ENCODE measurements at places on chromosomes 12 and 14.

DNA sequence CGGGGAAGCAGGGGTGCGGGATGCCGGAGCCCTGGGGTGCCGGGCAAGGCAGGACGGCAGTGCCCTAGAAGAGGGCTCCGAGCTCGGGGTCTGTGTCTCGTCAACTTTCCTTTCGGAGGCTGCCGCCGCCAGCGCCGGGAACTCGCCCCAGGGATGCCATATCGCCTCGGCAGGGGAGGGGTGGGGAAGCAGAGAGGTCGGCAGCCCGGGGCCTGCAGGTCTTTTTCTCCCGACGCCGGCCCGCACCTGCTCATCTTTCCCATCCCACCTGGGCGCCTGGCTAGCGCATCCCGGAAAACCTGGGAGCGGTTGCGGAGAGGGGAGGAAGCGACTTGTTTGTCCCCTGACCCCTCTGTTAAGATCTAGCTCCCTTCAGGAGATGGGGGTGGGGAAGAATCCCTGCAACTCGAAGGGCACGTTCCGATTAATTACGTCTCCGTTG is 547 bp downstream of the CNTN1 start:
- DNase-seq, result no peak

GRCh38 chr12:49345051-49345824 is 1.4 kb upstream of the DNAJC22 start:
- no peak for DNase-seq

DNA sequence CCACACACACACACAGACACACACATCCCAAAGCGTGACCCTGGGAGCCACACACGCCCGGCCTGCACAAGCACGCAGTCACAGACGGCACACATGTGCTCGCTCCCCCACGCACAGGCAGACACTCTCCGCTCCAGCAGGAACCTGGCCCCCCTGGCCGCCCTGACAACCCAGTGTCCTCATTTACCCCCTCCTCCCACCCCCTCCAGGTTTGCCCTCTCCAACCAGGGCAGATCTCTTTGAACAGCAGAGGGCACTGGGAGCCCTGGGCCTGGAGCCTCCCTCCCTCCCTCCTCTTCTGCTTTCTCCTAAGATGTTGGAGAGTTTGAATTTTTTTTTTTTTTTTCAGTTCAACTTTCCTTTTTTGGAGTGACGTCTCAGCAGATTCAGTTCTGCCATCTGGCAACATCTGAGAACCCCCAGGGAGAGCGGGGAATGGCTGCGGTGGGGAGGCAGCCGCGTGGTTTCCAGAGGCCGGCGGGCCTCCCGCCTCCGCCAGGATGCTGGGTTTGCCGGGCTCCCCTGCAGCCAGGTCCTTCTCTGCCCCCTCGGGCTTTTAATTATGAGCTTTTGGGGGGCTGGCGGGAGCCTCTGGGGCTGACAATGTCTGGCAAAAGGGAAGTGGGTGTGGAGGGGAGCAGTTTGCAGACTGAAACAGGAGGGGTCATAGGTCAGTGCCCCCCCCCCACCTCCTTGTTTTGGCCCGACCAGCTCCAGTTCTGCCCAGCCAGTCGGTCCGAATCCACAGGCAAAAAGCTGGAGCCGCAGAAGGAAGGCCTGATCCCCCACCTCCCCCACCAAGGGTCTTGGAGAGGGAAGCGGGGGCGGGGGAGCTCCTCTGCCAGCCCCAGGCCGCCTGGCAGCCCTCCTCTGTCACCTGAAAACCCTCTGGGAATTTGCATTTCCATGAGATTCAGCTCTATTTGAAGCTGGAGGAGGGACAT is 1.3 kb upstream of the NCOR2 start:
- no peak for DNase-seq

DNA sequence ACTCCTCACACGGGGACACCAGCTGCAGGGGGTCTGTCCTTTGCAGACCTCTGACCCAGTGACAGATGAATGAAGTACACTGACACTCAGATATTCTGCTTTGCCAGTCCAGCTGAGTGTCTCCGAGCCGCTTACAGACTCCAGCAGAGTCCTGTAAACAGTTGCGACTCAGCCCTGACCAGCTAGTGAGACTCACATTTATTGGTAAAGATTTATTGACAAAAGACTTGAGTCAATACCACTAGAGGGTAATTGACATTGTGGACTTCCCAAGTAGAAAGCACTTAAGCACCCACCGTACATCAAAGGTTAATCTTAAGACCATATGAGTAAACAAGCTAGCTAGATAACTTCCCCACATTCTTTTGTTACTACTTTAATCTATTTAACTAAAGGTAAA is 9.8 kb upstream of the FKBP4 start:
- DNase-seq, result no peak

GRCh38 chr12:56994231-56994746 is 12.1 kb downstream of the ZBTB39 start:
- no peak for DNase-seq

DNA sequence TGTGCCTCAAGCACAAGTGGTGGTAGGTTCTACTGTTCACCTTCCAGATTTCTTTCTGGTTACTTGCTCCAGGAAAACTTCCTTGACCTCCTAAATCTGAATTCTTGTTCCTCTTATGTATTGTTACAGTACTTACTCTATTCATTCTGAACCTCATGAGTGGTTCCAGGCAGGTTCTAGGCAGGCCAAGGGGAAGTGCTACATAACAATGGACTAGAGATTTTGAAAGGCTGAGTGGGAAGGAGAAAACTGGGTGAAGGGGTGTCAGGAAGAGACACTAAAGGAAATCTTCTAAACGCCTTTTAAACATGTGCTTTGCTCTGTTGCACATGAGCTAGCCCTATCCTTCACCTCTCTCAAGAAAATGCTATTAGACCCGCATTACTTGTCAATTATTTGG is 1.6 kb downstream of the YARS2 start:
- no peak for DNase-seq

DNA sequence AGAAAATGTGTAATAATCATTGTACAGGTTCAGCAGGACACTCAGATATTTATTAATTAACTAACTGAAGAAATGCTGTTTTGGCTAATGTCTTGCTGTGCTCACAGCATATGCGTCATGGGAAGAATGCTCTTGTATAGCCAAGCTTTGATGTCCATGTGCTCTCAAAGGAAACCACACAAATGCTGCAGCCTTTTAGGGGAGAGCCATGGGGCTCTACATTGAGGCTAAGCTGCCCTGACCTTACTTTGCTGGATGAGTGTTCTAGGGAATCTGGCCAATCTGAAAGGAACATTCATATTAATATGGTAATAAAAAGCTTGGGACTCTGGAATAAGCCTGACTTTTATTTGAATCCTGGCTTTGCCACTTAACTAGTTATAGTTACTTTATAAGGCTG is 9.5 kb upstream of the CRADD start:
- DNase-seq, result no peak

DNA sequence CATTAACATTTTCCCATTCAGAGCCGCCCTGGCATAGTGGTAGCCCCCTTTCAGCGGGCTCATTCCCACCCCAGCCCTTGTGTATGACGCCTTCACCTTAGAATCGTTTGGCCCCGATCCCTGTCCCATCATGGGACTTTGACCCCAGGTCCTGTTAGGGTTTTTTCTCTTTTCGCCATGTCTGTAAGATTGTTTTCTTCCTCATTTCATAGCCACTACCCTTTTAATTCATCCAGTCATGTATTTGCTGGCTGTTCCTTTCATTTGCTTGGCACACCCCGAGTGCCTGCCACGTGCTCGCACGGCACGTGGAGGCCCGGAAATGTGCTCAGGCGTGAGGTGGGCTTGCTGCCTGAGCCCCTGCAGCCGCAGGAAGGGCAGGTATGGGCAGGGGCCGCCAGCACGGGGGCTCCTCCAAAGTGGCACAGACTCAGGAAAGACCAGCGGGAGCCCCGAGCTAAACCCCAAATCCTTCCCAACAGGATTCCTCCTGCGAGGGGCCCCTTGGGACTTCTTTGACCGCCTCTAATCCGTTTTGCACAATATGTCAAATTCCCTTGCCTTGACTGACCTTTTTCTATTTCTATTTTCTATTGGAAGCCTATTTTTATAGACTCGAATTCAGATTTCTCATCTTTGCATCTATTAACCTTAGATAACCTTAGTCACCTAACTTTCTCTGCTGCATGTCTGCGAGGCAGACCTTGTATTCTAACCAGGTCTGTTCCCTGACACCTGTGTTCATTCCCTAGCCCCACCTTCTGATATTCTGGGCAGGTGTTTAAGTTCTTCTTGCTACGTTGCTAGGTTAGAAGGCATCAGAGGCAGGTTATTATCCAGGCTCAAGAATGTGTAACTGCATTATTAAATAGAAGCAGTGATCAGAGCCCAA is 114.8 kb downstream of the EML1 start:
- DNase-seq, result no peak

DNA sequence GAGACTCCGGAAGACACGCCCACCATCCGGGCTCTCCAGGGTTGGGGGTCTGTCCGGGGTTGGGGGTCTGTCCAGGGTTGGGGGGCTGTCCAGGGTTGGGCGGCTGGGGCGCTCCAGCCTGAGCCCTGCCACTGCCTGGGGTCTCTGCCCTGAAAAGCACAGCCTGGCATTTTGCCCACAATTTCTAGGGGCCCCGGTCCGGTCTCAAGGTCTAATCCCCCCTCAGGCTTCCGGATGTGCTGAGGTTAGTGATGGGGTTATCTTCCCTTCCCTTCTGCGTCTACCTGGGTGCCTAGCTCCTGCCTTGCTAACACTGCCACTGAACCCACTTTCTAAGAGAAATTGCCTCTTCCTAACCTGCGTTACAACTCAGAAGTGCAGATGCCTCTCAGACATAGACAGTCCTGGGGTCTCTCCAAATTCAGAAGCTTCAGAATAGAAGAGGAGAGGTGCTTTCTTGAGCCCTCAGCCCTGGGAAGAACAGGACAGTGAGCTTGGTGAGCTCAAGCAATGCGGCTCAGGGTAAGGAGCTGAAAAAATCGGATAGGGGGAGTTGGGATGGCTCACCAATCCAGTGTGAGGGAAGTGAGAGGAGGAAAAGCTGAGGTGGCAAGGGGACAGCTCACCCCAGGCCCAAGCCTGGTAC is 5.7 kb downstream of the LHX5 start:
- no peak for DNase-seq

DNA sequence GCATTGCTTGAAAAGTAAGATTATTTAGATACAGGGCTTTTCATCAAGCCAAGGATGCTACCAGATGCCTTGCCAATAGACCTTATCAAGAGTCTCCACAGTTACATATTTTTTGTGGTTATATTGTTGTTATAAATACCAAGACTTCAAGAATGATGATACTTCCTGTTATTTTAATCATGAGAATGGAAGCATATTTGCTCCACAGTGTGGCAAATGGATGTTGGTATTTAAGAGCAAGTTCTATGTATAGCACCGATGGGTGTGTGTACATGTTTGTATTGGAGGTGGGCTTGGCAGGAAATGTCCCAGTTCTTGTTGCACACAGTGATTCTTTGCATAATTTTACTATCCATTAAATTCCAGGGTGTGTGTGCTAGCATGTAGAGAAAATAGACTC is 4.4 kb upstream of the NID2 start:
- DNase-seq, result no peak

GRCh38 chr12:116737774-116738657 is at the start of the genes RNFT2 and SPRING1:
Gene RNFT2, plus strand, starts transcription at chr12:116738315. Its CDS starts 2,183 bp downstream, at chr12:116740498.
Gene SPRING1, minus strand, starts transcription at chr12:116738069. Its CDS starts 169 bp downstream, at chr12:116737900.
- DNase-seq, result peak; percentile 98

DNA sequence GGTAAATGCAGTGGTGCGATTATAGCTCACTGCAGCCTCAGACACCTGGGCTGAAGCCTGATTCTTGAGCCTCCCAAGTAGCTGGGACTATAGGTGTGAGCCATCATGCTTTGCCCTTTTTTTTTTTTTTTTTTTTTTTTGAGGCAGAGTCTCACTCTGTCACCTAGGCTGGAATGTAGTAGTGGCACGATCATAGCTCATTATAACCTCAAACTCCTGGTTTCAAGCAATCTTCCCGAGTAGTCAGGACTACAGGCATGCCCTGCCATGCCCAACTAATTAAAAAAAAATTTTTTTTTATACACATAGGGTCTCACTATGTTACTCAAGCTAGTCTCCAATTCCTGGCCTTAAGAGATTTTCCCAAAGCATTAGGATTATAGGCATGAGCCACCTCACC is 6.9 kb downstream of the ATP2A2 start:
- no peak for DNase-seq

GRCh38 chr12:119621878-119622277 is 28.3 kb downstream of the TMEM233 start:
- no peak for DNase-seq

GRCh38 chr12:104166465-104166864 is 28.5 kb upstream of the NFYB start:
- DNase-seq, result no peak

DNA sequence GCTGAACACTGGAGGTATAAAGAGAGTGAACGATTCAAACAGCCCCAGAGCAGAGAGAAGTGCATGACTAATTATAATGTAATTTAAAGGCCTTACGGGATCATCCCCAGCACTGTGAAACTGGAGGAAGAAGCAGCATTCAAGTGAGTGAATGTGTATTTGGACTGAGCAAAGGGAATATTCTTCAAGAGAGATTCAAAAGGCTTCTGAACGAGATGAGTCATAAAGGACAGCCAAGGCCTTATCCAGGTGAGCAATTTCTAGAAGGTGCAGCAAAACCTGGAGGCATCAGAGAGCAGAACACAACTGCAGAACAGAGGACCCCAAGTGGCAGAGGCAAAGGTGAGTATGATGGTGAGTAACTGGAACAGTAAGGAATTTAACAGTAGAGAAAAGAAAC is 127.2 kb downstream of the BCAT1 start:
- no peak for DNase-seq

GRCh38 chr12:108907839-108908351 is 28.0 kb downstream of the DAO start:
- DNase-seq, result no peak

GRCh38 chr14:72366619-72367018 is 434.4 kb downstream of the RGS6 start:
- DNase-seq, result no peak

- DNase-seq, result no peak
Observed at GRCh38 chr12:7989827-7990491, 42.6 kb upstream of the FOXJ2 start.

GRCh38 chr12:112503512-112503911 is 84.8 kb downstream of the PTPN11 start:
- no peak for DNase-seq

- no peak for DNase-seq
Observed at GRCh38 chr12:94961911-94962310, 41.6 kb downstream of the NDUFA12 start.

DNA sequence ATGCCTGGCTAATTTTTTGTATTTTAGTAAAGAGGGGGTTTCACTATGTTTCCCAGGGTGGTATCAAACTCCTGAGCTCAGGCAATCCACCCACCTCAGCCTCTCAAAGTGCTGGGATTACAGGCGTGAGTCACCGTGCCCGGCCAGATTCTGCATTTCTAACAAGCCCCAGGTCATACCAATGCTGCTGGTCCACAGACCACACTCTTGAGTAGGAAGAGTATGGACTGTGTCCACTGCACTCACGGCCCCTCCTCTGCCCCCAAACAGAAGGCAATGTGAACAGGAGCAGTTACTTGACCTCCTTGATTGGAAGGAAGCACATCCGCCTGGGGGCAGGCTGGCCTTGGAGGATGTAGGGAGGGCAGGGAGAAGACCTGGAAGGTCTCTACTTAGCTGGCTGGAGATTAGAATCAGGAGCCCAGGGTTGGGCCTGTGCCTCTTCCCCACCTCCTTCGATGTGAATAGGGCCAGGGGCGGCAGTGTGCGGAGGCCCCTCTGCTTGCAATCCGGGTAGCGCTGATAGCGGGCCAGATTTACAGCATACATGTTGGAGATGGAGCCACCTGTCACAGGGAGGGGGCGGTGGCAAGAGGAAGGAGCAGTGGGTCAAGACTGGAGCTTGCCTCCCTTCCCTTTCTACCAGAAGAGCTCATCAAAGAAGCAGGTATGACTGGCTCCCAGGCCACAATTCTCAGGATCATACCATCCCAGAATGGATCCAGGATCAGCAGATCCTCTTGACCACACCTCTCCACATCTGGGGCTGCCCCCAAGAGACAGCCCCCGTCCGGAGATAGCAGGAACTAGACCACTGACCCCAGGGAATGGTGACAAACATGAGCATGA is 9.4 kb upstream of the ZNF740 start:
- DNase-seq, result no peak
